ENCODE measurements at places on chromosomes 2 and 18.

- DNase-seq = no peak
Observed at GRCh38 chr2:166360906-166361305, 14.8 kb downstream of the SCN9A start.

DNA sequence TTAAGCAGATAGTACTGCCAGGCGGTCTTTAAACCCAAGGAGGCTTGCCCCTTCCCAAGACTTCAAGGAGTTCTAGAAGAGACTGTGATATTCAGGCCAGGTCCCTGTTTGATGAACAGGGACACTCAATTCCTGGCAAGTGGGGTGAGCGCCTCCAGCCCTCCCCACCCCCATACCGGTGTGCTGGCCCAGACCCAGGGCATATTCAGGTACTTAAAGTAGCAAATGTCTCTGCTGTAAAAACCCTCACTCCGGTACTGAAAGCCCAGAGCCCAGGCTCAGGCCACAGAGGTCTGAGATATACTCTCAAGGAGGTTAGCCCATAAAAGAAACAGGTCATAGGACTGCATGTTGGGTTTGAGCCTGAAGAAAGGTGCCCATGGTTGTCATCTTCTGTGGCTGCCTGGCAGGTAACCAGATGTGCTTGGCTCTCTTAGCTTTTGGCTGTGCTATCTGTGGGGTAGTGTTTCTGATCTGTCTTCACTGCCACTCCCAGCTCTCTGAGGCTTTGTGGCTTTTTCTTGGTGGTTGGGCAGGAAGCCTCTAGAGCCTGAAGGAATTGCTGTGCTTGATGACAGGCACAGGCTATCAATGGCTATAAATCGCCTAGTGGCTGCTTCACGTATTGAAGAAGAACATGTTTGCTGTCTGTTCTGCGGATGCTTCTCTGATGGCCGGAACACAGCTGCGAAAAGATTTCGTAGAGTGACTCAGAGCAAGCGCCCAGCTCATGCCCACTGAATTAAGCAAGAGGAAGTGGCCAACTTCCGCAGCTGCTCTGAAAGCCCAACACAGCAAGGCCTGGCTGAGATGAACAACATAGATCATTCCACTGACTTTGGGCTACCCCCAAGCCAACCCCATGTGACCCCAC, 63.3 kb upstream of the ALPP start:
- DNase-seq = peak; percentile 68

DNA sequence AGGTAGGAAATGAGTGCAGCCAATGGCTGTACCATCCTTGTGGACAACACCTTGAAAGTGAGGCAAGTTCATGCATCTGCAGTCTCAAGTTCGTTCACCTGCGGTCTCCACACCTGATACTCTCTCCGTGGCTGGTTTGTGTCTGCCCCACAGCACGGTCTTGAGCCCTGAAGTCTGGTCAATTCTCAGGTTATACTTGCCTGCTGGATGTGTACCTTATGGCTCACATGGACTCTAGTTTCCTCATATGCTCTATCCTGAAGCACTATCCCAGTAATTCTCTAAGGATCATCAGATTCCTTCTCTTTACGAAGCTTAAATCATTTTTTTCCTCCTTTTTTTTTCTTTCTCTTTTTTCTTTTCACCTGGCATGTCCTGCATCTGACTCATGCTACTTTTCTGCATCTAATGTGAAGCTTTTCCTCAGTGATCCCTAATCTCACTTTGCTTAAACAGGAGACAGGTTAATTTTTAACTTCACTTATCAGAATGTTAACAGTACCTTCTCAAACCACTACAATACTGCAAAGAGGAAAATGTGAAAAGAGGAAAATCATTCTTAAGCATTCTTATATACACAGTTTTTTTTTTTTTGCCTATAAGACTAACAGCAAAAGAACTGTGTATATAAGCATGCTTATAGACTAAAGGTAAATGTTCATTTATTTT, 511.2 kb downstream of the SOX11 start:
- no peak for DNase-seq

DNA sequence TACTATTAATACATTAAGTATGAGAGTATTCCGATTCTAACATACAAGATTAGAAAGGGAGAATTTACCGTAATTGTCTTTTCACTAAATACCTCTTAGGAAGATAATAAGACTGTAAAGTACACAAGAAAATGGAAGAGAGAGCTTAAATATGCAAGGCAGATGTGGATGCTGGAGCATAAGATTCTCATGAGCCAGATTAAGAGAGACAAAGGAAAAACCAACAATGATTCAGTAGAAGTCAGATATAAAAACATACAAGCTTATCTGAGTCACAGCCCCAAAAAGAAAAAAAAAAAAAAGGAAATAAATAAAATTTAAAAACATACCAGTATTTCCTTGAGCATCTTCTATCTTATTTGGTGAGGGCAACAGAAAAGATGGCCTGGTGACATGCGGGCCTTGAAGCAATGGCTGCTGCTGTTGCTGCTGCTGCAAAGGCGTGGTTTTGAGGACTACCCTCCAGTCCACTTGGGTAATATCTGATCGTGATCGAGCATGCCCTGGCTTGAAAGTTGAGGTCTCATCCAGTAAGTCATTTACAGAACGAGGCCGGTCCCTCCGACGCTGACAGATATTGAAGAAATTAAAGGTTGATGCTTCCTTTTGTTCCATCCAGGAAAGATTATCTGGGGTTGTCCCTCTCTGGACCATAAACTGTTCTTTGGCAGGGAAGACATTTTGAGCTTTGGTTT, 24.5 kb downstream of the PLEKHM3 start:
- DNase-seq = no peak

GRCh38 chr2:233428438-233428837, 74.1 kb downstream of the DGKD start:
- DNase-seq = no peak

DNA sequence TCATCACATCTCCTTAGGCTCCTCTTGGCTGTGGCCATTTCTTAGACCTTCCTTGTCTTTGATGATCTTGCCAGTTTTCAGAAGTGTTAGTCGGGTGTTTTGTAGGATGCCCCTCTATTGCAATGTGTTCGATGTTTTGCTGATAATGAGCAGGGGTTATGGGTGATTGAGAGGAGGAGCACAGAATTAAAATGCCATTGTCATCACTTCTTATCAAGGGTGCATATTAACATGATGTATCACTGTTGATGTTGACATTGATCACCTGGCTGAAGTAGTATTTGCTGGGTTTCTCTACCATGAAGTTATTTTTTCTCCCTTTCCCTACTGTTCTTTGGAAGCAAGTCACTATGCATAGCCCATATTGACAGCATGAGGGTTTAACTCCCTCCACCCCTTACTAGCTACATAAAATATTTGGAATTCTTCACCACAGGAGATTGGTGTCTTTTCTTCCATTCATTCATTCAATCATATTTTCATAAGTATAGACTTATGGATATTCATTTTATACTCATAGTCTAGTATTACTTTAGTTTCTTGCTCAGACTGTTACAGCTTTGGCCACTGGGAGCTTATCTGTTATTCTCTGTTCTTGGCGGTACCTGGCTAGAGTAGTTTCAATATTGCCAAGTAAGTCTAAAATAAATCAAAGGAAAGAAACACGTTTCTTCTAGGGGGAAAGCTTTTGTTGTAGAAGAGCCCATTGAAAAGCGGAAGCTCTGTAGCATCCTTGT, 54.5 kb upstream of the TMEM87B start:
- DNase-seq = no peak

DNA sequence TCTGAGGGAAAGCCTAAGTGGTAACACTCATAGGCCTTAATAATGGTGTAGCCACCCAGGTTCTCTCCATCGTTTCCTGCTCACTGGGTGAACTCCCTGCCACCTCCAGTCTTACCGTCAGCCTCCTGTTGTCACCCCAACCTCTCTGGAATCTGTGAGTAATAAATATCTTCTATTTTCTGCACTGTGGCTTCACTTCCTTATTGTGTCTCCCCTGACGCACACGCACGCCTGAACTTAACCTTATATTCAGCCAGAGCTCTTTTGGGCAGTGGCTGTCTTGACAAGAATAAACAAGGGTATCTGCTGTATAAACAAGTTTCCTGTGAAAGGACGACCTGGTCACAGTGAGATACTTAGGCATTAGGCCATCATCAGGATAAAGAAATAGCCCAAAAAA, 467.2 kb downstream of the SPAG16 start:
- no peak for DNase-seq

DNA sequence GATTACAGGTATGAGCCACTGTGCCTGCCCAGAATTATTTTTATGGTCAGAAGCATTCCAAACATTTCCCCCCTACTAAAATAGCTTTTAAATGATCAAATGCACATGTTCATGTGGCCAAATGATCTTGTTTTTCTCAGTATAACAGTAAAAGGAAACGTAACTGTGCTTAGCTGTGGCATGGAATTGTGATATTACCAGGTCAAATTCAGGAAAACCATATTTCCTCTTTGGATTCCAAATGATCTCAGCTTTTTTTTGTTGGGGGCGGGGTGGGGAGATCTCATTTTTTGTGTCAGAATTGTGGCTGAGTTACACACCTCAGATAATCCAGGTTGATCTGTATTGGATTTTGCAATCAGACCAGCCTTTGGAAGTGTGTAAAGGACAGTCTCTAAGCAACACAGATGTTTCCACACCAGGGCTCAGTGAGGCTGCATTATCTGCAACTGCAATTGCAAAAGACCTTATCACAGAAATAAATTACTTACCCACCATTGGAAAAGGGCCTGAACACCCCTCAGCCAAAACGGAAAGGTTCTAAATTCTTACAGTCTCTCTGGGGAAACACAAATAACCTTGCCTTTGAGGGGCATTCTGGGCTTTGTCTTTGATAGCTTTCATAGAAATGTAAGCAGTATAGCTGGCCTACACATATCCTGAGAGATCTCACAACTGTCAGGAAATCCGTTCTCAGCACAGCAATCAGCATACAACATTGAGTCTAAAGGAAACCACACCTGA, 8.4 kb downstream of the CASP10 start:
- DNase-seq = no peak

DNA sequence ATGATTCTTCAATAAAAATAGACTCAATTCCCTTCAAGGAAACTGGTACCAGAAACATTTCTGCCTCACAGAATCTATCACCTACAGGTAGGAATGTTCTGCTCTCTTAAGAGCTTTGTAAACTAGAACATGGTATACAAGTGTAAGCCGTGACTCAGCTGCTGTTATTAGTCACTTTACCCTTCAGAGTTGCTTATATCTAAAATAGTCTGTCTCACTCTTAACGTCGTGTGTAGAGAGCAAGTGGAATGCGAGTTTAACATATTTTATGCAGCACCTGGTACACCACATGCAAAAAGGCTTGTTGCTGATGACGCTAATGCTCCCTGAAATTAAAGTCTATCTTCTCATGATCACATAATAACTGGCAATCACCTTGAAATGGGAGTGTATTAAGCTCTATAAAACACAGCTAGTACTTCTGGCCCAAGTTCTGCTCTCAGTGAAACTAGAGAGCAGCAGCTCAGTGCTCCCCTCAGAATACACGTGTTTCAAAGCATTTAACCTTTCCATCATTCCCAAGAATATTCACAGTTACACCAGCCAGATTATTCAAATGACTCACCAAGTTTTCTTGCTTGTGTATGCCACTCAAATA, 420.0 kb downstream of the ZEB2 start:
- DNase-seq = no peak

DNA sequence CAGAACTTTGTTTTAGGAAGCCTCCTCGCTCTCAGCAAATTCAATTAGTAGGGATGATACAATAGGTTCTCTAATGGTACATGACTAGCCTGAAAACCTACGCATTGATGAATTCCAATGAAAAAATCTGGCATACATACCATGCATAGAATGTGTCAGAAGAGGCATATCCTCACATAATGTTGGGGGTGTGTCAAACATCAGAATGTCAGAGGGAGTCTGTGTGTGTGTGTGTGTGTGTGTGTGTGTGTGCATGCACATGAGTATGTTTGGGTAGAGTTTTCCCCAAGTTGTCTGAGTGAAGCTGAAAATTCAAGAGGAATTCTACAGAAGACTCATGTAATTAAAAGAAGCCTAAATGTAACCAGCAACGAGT, 78.5 kb downstream of the FIGN start:
- DNase-seq = no peak

DNA sequence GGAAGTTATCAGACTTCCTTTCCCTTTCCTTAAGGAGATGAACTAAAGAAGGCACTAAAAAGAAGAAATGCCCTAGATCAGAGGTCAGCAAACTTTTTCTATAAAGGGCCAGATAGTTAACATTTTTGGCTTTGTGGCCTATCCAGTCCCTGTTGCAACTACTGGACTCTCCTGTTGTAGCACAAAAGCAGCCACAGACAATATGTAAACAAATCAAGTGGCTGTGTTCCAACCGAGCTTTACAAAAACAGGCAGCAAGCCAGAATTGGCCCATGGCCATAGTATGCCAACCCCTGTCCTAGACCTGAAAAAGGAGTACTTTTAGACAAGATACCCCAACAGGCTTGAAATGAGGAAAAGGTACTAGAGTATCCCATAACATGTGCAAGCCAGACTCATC, 10.9 kb downstream of the NHEJ1 start:
- no peak for DNase-seq

Data from CD8-positive, alpha-beta T cell (primary cell).